Activated T-helper 1 cell treated with anti-CD3 and anti-CD28 coated beads, Interleukin-2, amount 50 U/mL, for 16 hours (primary cell): ENCODE measurements at places on chromosomes 16 and 17.

GRCh38 chr16:26816266-26816665, 250.5 kb upstream of the C16orf82 start:
- no peak for DNase-seq

- DNase-seq, result no peak
Measured at GRCh38 chr17:66326476-66327047, 24.1 kb downstream of the PRKCA start.

GRCh38 chr17:77237232-77238008, 96.7 kb downstream of the SEC14L1 start:
- no peak for DNase-seq

GRCh38 chr16:22381392-22381791, 7.0 kb upstream of the CDR2 start:
- no peak for DNase-seq

DNA sequence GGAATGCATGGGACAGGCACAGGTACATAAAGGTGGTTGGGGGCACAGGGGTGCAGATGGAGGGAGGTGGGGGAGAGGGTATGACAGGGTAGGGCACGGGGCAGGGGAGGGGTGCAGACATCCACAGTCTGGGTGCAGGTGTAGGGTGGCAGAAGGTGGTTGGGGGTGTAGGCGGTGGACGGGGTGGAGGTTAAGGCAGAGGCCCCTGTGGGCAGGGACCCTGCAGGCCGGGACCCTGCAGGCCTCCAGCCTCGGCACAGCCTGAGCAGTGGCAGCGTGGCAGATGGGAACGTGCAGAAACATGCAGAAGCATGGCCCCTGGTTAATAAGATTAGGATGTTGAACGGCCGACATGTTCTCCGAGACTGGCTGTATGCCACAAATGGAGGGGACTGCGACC, 115.2 kb downstream of the RBFOX3 start:
- no peak for DNase-seq

DNA sequence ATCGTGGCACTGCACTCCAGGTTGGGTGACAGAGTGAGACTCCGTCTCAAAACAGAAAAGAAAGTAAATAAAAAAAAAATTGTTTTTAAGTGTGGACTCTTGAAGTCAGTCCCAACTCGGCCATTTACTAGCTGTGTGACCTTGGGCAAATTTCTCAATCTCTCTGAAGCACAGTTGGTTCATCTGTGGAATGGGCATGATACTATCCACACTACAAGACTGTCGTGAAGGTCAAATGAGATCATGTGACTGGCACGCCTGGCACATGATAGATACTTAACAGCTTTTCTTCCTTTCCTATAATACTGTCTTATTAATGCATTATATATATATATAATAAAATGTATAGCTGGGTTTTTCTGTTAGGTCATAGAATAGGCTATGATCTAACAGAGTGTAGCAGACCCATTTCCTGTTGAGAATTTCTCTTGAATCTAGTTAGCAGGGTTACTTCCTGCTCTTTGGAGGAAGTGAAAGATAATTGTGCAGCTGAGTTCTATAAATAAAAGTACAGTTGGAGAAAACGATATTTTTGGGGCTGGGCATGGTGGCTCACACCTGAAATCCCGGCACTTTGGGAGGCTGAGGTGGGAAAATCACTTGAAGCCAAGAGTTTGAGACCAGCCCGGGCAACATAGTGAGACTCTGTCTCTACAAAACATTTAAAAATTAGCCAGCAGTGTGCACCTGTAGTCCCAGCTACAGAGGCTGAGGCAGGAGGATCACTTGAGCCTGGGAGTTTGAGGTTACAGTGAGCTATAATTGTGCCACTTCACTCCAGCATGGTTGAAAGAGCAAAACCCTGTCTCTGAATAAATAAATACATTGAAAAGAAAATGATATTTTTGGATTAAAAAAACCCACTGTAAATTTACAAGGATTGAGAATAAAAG, 7.3 kb downstream of the MILR1 start:
- no peak for DNase-seq

DNA sequence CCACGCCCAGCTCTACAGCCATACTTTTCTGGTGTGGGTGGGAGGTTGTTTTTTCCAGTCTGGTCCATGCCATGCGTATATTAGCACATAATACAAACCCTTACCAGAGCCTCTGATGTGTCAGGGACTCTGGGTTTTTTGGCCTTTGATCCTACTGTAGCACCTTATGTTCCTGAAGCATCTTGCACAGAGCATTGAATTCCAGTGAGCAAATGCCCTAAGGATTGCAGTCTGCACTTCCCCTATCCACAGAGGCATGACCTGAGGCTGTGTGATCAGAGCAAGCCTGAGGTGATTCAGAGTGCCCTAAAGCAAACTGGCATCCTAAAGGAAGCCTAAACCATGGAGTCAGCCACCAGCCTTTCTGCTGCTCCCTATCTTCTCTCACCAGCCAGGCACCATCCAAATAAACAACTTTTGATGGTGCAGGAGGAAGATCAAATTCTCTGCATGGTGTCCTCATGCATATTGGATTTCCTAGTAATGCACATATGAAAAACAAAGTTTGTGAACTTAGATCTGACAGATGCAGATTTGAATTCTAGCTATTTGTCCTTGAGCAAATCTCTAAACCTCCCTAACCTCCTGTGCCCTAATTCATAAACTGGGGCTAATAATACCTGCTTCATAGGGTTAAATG, 41.2 kb upstream of the HAS3 start:
- no peak for DNase-seq

- DNase-seq, result no peak
Measured at GRCh38 chr16:79303959-79304387, 296.6 kb downstream of the MAF start.

- no peak for DNase-seq
Measured at GRCh38 chr17:77571155-77571981, 387.1 kb upstream of the TNRC6C start.

DNA sequence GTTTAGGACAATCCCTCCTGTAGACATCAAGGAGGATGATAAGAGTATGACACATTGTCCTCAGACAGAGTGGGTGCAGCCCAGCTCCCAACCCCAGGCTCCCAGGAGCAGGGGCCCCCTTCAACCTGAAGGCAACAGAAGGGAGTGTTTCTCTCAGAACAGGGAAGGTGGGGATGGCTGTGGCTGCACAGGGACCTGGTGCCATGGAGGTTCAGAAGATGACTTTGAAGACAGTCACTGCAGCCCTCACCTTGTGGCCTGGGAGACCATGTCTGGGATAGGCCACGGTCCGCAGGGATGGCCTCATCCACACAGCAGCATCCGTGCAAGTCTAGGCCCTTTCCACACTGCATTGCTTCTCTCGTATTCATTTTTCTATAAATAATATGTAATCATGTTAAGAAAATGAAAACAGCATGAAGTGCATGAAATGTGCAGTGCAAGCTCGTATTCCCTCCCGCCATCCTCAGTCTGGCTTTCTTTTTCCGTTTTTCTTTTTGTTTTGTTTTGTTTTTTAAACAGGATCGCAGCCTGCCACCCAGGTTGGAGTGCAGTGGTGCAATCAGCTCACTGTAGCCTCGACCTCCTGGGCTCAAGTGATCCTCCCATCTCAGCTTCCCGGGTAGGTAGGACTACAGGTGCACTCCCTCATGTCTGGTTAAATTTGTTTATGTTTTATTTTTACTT, 71.1 kb downstream of the METRNL start:
- no peak for DNase-seq

DNA sequence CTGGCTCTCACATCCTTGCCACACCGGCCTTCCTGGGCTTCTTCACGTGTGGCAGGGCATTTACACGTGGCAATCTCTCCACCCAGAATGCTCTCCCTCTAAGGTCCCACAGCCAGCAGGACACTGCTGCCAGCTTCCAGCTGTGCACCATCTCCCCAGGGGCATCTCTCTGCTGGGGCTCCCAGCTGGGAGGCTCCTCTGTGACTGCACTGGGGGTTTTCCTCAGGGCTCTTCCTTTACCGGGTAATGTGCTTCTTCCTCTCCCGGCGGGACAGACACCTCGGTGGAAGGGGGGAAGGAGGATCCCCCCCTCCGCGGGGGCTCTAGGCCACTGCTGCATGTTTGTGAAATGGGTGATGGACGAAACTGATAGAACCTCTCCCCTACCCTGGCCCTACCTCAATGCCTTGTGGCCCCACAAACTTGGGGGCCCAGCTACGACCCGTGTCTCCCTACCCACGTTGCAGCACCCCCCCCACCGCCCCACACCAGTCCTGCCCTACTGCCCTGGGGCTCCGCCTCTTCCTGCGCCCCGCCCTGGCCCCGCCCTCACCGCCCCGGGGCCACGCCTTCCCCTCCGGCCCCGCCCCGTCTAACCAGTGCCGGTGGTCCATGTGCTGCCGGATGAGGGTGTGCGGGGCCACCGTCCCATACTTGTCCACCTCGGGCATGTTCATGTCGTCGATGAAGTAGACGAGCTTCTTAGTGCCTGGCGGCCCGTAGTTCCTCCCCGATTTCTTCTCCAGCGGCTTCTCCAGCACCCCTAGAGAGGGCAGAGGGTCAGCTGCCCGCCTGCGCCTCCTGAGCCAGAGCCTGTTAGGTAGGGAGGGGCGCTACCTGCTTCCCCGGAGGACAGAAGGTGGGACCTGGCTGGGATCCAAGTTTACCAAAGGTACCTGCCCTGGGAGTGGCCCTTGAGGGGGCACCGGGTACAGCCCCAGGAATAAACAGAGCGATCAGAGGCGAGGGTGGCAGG, 92.6 kb downstream of the DNAH17 start:
- peak; percentile 26 for DNase-seq

- no peak for DNase-seq
Measured at GRCh38 chr16:8620535-8620934, 963 bp upstream of the METTL22 start.

DNA sequence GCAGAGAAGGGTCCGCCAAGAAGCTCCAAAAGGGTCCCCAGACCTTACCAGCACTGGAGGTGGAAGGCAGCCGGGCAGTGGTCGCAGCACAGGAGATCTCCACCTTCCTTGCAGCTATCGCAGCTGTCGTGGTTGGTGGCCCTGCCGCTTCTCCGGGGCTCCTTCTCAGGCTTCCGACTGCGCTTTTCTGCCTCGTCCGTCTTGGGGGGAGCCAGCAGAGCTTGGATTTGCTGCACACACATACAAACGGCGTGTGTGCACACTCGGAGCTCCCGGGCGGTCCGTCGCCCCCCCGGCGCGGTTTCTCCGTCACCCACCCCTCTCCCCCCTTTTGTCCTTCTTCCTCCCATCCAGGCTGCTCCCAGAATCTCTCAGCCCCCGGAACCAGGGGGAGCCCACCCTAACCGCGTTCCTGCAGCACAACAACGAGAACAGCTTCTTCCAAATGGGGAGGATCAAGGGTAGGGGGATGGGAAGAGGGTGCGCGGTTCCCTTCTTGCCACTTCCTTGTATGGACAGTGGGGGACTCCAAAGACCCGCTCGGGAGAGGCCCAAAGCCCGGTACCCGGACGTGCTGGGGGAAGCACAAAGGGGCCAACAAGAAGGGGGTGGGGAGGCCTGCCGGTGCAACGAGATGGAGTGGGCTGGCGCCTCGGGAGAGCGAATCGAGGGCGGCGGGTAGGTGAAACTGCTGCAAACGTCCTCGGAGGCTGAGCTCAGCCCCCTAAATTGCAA, 1.1 kb downstream of the PHF12 start:
- peak; percentile 27 for DNase-seq

- DNase-seq, result no peak
Measured at GRCh38 chr16:27625050-27625697, 75.2 kb downstream of the KATNIP start.

GRCh38 chr16:83953796-83954576, 946 bp downstream of the OSGIN1 start:
- no peak for DNase-seq

DNA sequence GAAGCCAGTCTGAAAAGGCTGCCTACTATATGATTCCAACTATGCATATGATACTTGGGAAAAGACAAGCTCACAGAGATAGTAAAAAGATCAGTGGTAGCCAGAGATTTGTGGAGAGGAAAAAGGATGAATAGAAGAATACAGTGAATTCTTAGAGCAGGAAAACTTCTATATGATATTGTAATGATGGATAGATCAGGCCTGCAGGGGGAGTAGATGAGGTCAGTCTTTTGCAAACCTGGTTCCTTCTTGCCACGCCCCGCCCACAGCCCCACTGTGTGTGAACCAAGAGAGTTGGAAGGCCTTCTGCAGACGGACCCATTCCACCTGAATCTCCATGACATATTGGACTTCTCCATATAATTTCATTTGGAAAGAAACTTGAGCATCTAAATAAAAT, 761 bp upstream of the CCL8 start:
- DNase-seq, result no peak

DNA sequence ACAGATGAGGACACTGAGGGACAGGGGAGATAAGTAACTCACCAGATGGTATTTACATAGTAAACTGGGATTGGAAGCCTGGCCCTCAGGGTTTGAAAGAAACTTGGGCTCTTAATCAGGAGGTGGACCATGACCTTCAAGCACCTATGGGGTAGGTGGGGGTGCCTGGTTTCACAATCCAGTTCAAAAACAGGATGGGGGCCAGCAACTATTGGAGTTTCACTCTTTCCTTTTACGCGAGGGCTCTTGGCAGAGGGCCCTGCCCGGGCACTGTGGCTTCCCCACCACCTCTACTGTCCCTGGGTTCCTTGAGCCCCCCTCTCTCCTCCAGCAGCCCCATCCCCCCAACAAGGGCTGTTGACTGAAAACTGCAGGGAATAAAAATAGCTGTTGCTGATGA, 11.3 kb upstream of the PRR29 start:
- DNase-seq, result no peak

GRCh38 chr17:40374821-40375498, 10.4 kb upstream of the GJD3 start:
- DNase-seq, result no peak

DNA sequence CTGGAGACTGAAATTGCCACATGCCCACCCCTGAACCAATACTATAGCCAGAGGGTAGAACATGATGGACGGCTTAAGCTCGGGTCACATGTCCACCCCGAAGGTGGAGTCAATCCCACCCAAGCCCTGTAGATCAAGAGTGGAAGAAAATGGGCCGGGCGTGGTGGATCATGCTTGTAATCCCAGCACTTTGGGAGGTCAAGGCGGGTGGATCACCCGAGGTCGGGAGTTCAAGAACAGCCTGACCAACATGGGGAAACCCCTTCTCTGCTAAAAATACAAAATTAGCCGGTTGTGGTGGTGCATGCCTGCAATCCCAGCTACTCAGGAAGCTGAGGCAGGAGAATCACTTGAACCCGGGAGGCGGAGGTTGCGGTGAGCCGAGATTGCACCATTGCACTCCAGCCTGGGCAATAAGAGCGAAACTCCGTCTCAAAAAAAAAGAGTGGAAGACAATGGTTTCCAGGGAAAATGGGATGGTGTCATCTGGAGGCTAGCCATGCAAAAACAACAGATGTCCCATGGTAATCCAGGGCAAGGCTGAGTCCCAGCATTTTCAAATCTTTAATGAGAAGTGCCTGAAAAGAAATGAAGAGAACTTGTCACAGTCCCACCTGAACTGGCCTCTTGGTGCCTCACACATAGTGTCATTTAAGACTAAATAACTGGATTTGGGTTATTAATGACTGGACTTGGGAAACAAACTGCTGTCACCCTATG, 30.1 kb downstream of the CD300LF start:
- DNase-seq, result no peak
